Regular cardiac myocyte (primary cell): ENCODE measurements at places on chromosomes 13 and 19. TPM values are rescaled to one million over a fixed set of nuclear protein-coding genes. Genes with fewer than 3 reads are reported as not detected.

Gene IGFL4
- total RNA-seq, result not detected in 2 replicates

Gene WASF3
- total RNA-seq, result 9.2 and 20.0 TPM in 2 replicates

Gene ZNF599
- 3.6 and 5.9 TPM in 2 replicates for total RNA-seq

Gene NLRP5
- under 0.01 TPM in 1 of 2 replicates, not detected in the other for total RNA-seq

Gene NAPSA
- total RNA-seq, result 0.19 and 0.28 TPM in 2 replicates

Gene TSEN34
- 76.5 and 88.8 TPM in 2 replicates for total RNA-seq

Gene TNFSF9
- total RNA-seq, result 0.19 and 1.1 TPM in 2 replicates

Gene SHISA2
- total RNA-seq, result 0.19 and 0.28 TPM in 2 replicates

Gene ZNF260
- total RNA-seq, result 9.2 and 15.5 TPM in 2 replicates

Gene TEAD2
- 14.7 and 25.9 TPM in 2 replicates for total RNA-seq

Gene ICAM5
- 0.96 and 3.9 TPM in 2 replicates for total RNA-seq

Gene CRX
- total RNA-seq, result not detected in 2 replicates

Gene CRB3
- total RNA-seq, result 0.28 TPM in 1 of 2 replicates, not detected in the other

Gene SLC10A2
- not detected in 2 replicates for total RNA-seq

Gene SIRT6
- 9.0 and 16.3 TPM in 2 replicates for total RNA-seq

Gene TSSK6
- total RNA-seq, result 0.96 and 1.4 TPM in 2 replicates

Gene FUT6
- total RNA-seq, result not detected in 2 replicates

Gene ZNF665
- total RNA-seq, result 3.6 and 6.8 TPM in 2 replicates

Gene MISP
- 0.19 and 0.85 TPM in 2 replicates for total RNA-seq

Gene CEACAM6
- total RNA-seq, result not detected in 2 replicates

Gene KLK12
- total RNA-seq, result not detected in 2 replicates

Gene LRCH1
- total RNA-seq, result 6.2 and 8.6 TPM in 2 replicates

Gene ZNF808
- 18.6 and 20.9 TPM in 2 replicates for total RNA-seq

Gene NLRP9
- not detected in 2 replicates for total RNA-seq

Gene WDR62
- 0.85 and 8.4 TPM in 2 replicates for total RNA-seq

Gene GTF2F1
- 38.3 and 63.6 TPM in 2 replicates for total RNA-seq

Gene SIGLEC10
- total RNA-seq, result not detected in 2 replicates

Gene CLEC17A
- total RNA-seq, result under 0.01 TPM in 2 replicates

Gene ZNF569
- total RNA-seq, result 8.6 and 13.5 TPM in 2 replicates

Gene ADAMTS10
- total RNA-seq, result 3.5 and 15.8 TPM in 2 replicates

Gene PNMA8B
- 0.19 and 1.4 TPM in 2 replicates for total RNA-seq

Gene TMC4
- 0.38 and 1.4 TPM in 2 replicates for total RNA-seq

Gene ICAM4
- 0.85 and 0.96 TPM in 2 replicates for total RNA-seq

Gene JSRP1
- under 0.01 TPM in 1 of 2 replicates, not detected in the other for total RNA-seq

Gene ZNF583
- total RNA-seq, result 5.4 and 5.6 TPM in 2 replicates

Gene RPS5
- total RNA-seq, result 2,110 and 2,179 TPM in 2 replicates

Gene ZNF534
- under 0.01 TPM in 1 of 2 replicates, not detected in the other for total RNA-seq

Gene TJP3
- not detected in 2 replicates for total RNA-seq

Gene CYP4F2
- total RNA-seq, result not detected in 2 replicates

Gene GZMM
- 0.28 TPM in 1 of 2 replicates, not detected in the other for total RNA-seq

Gene PEPD
- 48.2 and 52.7 TPM in 2 replicates for total RNA-seq

Gene RNF225
- 0.38 TPM in 1 of 2 replicates, not detected in the other for total RNA-seq

Gene SIGLEC14
- total RNA-seq, result not detected in 2 replicates

Gene PEAK3
- total RNA-seq, result not detected in 2 replicates

Gene CCDC159
- total RNA-seq, result 2.3 and 5.6 TPM in 2 replicates

Gene ZNF610
- 2.5 and 4.8 TPM in 2 replicates for total RNA-seq

Gene FXYD7
- total RNA-seq, result not detected in 2 replicates

Gene ZNF575
- total RNA-seq, result under 0.01 and 0.28 TPM in 2 replicates

Gene CHAF1A
- 3.9 and 33.7 TPM in 2 replicates for total RNA-seq

Gene ZNF571
- total RNA-seq, result 1.7 and 5.4 TPM in 2 replicates

Gene PDX1
- total RNA-seq, result not detected in 2 replicates
